Effector memory CD4-positive, alpha-beta T cell (primary cell): ENCODE measurements at places on chromosomes 7 and 10.

DNA sequence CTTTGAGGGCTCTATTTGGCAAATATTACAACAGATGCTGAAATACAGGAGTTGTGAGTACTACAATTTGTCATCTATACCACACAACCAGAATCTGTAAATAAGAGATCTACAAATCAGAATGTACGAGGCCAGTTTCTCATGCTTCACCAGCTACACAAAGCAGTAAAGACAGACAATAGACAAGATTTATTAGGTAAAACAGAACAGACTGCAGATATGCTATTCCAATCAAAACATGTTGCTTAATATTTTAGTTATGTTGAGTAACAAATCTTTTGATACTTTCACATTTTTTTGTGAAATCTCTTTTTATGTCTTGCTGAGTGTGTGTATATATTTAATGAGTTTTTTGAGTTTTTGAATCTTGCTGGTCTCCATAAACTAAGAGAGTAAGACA is 109.1 kb downstream of the CHCHD3 start:
- no peak for DNase-seq

GRCh38 chr7:41013117-41013516 is 689.8 kb downstream of the INHBA start:
- no peak for DNase-seq

DNA sequence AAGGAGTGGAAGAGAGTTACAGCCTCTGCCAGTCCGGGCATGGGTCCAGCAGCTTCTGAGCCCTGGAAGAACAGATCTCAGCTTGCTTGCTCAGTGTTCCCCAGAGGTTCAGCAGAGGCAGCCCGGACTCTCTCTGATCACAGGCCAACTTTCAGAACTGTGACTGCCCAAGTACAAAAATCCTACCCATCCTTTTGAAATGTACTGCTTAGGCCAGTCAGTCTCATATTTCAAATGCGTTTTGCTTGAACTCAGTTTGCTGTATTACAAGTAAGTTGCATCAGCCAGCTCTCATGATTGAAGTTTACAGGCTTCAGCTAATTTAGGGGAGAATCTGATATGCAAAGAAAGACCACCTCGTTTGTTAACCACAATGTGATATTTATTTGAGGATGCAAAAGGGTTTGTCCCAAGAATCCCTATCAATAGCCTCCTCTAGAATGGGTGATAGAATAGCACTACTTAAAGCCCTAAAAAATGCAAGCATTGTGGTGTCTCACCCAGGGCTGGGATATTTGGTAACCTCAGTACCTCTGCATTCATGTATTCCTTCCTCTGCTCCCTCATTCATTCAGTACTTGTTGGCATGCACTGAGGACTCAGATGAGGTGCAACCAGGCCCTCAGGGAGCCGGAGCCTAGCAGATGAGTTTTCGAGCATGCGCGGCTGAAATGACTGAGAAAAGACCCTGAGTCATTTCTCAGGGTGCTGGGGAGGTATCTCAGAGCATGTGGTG is 7.0 kb downstream of the AIMP2 start:
- DNase-seq, result no peak

DNA sequence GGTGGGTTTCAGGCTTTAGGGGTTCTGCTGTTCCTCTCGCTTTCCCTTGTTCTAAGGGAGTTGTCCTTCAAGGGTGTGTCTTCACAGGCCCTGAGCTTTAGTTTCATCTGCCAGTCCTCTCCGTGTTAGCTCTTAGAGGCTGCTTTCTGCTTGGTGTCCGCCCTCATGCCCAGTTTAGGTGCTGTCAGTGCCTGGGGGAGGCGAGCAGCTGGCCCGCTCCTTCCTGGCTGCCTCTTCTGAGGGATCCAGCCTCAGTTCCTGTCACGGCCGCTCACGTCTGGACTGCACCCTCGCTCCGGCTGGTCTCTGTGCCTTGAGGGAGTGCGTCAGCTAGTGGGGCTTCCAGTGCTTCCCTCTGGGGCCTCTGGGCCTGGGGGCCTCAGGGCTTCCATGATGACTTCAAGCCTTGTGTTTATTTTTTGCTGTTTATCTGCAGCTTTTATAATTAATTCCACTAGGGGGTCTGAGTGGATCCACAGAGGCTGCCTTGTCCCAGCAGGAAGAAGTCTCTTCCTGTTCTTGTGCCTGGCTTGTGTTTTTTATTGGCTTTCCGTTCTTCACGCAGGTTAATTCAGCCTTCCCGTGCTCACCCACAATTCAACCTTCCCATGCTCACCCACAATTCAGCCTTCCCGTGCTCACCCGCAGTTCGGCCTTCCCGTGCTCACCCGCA is 33.0 kb downstream of the WDR37 start:
- no peak for DNase-seq

- DNase-seq, result no peak
Measured at GRCh38 chr10:55485827-55486226, 684.8 kb upstream of the PCDH15 start.

DNA sequence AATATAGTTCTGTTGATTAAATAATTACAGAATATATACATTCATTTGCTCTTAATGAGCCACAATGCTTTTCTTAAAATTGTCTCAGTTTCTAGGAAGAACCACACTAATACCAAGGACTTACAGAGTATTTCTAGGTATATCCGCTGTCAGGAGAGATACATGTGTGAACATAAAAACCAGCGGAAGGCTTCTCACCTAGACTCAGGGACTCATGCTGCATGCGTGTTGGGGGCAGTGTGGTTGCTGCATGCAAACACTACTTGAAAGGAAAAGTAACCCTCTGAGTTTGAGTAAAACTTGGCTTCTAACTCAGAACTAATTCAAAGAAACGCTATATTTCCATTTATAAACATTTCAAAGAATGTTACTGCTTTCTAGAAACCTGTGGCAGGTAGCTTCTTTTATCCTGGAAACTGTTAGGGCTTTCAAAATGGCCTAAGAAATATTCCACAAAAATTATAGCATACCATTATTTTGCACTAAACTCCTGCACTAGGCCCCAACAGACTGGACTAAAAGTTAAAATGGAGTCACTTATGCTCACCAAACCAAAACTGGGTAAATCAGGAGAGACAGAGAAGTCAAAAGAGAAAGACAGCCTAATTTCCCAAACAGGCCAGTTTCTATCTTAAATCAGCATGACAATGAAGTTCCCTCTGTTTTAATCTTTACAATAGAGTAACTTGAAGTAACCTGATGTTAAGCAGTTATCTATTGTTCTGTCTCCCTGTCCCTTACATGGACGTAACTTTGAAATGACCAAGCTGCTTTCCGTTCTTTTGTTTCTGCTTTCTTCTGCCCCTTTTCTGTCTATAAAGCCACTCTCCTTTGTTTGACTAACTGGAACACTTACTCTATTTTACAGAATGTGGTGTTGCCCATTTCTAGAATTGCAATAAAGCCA is 95.2 kb upstream of the FAM133B start:
- DNase-seq, result peak; percentile 15

- DNase-seq, result no peak
Measured at GRCh38 chr10:99172128-99172738, 63.4 kb downstream of the HPSE2 start.

DNA sequence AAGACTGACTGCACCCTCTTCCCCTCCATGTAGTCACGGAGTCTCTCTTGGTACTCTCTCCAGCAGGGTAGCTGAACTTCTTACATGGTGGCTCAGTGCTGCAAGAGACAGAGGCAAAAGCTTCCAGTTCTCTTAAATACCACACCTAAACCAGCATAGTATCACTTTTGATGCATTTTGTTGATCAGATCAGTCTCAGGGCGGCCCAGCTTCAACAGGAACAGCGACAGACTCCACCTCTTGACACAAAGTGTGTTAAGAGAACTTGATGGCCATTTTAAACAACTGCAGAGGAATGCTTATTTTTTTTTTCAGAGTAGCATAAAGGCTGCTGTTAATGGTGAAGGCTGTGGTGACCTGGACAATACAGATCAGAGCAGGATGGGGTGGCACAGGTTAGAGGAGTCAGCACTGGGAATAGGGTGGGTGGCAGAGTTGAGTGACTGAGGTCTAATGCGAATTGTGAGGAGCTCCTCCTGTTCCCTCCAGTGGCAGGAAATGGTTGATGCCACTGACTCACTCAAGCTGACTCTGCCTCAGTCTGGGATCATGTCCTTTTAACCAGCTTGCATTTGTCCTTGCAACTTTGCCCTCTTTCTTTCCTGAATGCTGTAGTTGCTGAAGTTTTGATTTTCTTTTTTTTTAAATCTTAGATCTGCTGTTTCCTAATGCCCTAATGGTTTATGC is 17.3 kb downstream of the MGAM start:
- DNase-seq, result no peak

GRCh38 chr7:16940776-16941175 is 59.0 kb upstream of the AGR3 start:
- DNase-seq, result no peak

DNA sequence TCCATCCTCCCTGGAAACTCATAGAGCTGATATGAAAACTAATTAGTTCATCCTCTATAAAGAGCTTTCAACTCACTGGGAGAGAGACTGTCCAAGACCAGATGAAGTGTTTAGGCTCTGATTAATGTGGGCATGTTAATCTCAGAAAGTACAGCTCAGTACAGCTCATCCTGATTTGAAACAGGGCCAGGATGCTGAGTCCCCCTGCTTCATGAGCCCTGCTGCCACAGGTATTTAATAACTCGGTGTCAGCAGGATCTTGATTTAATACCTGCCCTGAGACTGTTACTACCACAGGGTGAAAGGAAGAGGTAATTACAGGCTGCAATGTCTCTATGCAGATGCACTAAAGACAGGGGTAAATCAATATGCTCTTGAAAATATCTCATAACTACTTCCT is 10.8 kb downstream of the LMOD2 start:
- no peak for DNase-seq

DNA sequence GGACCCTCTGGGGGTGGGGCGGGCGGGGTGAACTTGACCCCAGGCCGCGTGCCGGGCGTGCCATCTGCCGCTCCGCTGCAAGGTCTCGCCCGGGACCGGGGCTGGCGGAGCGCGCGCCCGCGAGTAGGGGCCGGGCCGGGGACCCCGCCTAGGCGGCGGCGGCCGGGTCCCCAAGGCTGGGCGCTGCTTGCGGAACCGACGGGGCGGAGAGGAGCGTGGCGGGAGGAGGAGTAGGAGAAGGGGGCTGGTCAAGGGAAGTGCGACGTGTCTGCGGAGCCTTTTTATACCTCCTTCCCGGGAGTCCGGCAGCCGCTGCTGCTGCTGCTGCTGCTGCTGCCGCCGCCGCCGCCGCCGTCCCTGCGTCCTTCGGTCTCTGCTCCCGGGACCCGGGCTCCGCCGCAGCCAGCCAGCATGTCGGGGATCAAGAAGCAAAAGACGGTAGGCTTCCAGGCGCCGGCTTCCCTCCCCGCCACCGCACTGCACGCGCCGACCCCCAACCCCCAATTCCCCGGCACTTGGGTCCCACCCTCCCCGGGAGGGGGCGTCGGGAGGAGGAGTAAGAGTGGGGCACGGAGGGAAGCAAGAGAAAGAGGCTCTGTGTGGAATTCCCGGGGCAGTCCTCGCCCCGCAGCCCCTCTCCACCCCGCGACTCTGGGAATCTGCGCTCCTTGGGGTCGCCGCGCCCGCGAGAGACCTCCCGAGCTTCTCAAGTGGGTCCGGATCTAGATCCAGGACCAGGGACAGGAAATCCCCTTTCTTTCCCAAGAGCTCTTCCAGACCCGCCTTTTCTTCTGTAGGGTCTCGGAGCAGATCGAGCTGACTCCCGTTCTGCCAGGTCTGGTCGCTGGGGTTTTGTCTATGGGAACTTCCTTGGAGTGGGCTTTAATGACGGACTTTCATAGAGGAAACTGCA is at the start of gene PAPSS2:
PAPSS2 (plus strand) TSS at position 308 of the 913 bp plus-strand sequence; CDS start at position 412, 104 bp downstream.
- no peak for DNase-seq

DNA sequence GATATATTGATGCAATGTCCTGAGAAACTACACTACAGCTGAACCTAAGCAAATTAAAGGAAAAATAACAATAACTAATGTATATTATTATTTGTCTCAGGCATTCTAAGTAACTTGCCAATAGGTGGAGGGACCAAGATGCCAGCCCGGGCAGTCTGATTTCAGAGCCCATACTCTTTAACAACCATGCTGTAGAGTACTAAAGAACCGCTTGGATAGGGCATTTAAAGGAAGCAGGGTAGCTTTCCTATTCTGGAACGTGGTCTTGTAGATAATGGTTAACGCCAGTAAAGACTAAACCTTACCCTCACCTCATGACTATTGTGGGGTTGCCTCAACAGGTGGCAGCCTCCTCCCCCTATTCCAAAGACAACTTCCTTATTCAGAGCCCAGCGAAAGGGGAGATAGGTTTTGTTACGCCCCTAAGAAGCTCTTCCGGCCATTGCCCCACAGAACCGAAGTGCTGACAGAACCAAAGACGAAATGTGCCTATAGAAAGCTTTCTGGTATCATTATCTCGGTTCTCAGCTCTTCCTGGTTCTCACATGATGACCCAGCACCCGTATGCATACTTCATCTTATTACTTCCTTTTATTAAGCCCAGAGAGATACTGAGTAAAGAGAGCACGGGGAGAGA is 707 bp upstream of the C1GALT1 start:
- peak; percentile 50 for DNase-seq

GRCh38 chr10:113736576-113736975 is 14.9 kb upstream of the PLEKHS1 start:
- DNase-seq, result no peak

GRCh38 chr10:29345144-29345909 is 56.5 kb downstream of the LYZL1 start:
- DNase-seq, result no peak

- DNase-seq, result no peak
Measured at GRCh38 chr7:35037211-35037525, at the start of gene DPY19L1. Gene DPY19L1, minus strand, starts transcription at chr7:35037485. Its CDS starts 91 bp downstream, at chr7:35037394.

- no peak for DNase-seq
Measured at GRCh38 chr7:90178679-90179278, 24.5 kb downstream of the STEAP1 start.

GRCh38 chr7:506921-507622 is 12.6 kb downstream of the PDGFA start:
- no peak for DNase-seq

- DNase-seq, result no peak
Measured at GRCh38 chr7:155814316-155815276, 2.3 kb upstream of the SHH start.

- DNase-seq, result peak; percentile 28
Measured at GRCh38 chr10:8088504-8088903, 34.0 kb downstream of the GATA3 start.

- DNase-seq, result no peak
Measured at GRCh38 chr10:5999440-6000165, 22.3 kb upstream of the IL15RA start.

- DNase-seq, result no peak
Measured at GRCh38 chr7:16515785-16516685, 10.6 kb upstream of the LRRC72 start.

- DNase-seq, result no peak
Measured at GRCh38 chr10:52950578-52950977, 178.0 kb upstream of the MBL2 start.

DNA sequence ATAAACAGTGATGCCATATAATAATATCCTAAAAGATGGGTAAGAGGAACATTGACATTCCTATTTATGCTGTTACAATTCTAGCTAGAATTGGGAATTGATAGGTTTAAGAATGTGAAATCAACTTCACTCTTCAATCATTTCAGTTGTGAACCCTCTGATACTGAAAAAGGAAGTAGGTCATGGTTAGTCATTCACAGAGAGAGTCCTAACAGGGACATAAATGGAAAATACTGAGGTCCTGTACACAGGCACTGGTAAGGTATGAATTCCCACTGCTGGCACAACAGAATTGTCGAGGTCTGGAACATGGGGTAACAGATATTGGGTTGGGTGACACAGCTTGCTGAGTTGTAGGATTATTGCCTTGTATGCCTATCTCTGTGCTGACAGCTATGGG is 289.4 kb upstream of the LRRN3 start:
- no peak for DNase-seq
